ENCODE measurements at places on chromosomes 12 and 14. TPM values are rescaled to one million over a fixed set of nuclear protein-coding genes. Genes with fewer than 3 reads are reported as not detected.
A peak's percentile ranks its signal among the peaks of the same experiment; 100 is the strongest.

Gene SCN8A
- 0.26 TPM for total RNA-seq

Gene NGB
- not detected for total RNA-seq

Gene PPP1R1A
- not detected for total RNA-seq

Gene HPD
- total RNA-seq: not detected

Gene TAPBPL
- 34.1 TPM for total RNA-seq

Gene OVCH1
- not detected for total RNA-seq

Gene KSR2
- 0.08 TPM for total RNA-seq

Gene DNAJC22
- total RNA-seq: 0.16 TPM

Gene KRT85
- total RNA-seq: not detected

Gene MIPOL1
- total RNA-seq: not detected

Gene CLEC1A
- not detected for total RNA-seq

Gene TMPO
- total RNA-seq: 321 TPM

Gene NTN4
- total RNA-seq: not detected

Gene CLEC1B
- not detected for total RNA-seq

DNA sequence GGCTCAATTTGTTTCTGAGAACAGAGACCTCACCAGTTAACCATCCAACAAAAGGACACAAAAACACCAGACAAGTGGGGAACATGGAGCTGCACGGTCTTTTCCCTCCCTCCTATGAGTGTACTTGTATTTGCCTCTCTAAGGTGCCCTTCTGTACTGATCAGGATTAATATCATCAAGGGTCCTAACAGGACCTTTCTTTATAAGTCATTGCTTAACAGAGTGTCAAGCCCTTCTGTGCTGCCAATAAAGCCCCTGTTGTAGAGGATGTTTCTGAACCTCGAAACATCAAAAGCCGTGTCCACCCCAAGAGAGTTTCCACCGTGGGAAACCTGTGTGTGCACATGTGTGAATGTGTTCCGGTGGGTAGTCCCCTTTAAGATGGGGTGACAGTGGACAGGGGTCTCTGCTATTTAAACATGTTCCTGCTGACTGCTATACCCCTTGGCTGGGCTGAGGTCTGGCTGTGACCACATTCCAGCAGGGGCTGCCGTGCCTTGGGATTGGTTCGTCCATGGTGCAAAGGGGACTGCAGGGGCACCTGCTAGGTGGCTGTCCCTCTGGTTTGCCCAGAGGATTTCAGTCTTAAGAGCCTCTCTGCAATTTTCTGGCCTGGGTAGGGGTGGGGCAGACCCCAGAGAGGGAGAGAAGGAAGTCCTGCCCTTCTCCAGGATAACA is 6.0 kb downstream of the ESRRB start:
- no peak for DNase-seq

GRCh38 chr14:90062127-90062794 is 467 bp downstream of the KCNK13 start:
- no peak for DNase-seq

- DNase-seq: no peak
Measured at GRCh38 chr14:80264702-80265101, 53.4 kb upstream of the DIO2 start.

DNA sequence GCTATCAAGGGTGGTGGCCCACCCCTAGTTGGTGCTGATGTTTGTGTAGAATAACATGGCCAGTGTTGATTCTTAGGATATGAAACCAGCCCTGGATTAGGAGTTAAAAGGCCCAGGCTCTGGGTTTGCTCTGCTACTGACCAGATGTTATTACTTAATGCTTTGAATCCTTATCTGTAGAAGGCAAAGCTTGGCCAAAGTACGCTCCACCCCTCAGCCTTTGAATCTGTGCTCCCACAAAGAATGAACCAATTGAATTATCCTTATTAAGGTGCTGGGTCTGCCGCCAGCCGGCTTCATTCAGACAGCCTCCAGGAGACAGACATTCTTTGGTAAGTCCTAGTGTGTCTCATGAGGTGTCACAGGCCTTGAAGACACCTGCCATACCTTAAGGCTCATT is 41.8 kb downstream of the AKAP3 start:
- DNase-seq: no peak

GRCh38 chr12:127640181-127640886 is 626.6 kb upstream of the TMEM132C start:
- no peak for DNase-seq

GRCh38 chr14:34498684-34499412 is 36.8 kb upstream of the SPTSSA start:
- no peak for DNase-seq

DNA sequence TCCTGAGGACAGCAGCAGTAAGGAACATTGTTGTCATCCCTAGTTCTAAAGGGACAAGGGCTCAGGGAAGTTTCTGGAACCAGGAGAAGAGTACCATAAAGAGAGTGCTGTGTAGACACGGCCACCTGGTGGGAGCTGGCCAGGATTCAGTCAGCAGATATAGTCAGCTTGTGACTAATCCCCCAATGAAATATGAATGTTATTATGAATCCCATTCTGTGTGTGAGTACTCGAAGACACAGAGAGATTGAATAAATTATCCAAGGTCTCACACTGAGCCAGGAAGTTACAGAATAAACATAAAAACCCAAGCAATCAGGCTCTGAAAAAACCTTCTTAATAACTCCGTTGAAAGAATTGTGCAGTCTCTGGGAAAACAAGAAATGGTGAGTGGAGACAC is 1359.5 kb downstream of the AACS start:
- DNase-seq: no peak

DNA sequence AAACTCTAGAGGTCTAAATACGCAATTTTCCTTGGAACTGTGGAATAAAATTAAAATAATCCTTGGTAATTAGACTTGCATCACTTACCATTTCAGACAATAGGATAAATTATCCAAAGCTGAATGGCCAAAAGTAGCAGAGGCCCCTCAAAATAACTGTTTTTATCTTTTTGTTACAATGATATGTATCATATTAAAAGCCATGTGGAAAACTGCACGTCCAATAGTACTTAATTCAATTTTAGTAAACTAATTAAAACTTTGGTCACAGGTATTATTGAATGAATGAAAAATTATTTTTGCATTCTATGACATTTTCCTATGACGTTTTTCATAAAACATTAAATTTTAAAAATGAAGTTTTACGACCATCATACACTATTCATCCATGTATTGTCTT is 98.5 kb downstream of the CDK17 start:
- DNase-seq: no peak

GRCh38 chr14:44170101-44170500 is 337.0 kb downstream of the FSCB start:
- no peak for DNase-seq

DNA sequence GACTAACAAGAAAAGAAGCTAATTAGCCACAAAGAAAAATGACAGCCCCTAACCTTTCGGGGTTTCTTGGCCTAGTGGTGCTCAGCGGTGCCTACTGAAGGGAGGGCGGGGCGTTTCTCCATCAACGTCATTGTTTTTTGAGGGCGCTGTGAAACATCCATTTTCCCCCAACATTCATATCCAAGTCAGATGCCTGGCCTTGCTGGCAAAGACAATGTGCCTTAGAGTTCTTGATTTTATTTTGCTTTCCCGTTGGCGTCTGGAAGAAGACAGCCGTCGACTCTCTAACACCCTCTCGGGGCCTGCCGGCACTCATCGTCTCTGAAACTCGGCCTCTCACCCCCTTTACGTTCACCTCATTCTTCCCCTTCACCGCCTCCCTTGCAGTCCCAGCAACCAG is 154.5 kb downstream of the PHETA1 start:
- DNase-seq: no peak

DNA sequence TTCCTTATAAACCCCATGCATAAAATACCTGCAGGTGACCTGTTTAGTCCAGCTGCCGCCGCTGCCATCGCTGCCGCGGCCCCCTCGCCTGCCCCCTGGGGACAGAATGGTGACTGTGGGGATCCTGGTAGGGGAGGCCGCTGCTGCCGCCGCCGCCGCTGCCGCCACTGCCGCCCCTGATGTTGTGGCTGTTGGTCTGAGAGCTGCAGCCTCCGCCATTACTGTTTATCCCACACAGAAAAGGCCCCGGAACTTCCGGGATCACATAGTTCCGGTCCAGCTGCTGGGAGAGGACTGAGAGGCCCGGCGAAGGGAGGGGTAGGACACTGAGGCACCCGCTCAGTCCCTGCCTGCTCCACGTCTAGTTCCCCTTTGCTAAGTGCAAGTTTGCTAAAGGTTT is 244.9 kb downstream of the C12orf50 start:
- DNase-seq: no peak

DNA sequence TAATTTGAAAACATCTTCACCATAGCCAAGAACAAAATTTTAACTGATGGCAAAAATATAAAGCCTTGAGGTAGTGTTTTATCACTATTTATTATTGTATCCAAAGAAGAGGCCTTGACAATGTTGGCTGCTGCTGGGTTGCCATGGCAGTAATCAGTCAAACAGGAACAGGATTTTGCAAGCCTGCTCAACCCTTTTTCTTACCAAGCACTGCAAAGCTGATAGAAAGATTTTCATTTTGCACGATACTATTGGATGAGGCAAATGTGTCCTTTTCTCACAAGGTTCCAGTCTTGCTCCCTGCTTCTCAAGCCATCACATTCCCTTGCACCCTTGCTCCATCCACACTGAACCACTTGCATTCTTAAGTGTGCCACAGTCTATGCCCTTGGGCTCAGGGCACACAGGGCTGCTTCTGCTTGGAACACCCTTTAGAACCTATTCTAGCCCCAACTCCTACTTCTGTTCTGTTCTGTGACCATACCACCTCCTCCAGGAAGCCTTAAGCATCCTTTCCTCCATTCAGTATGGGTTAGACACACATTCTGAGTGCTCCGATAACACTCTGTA is 76.5 kb upstream of the AMIGO2 start:
- DNase-seq: no peak

DNA sequence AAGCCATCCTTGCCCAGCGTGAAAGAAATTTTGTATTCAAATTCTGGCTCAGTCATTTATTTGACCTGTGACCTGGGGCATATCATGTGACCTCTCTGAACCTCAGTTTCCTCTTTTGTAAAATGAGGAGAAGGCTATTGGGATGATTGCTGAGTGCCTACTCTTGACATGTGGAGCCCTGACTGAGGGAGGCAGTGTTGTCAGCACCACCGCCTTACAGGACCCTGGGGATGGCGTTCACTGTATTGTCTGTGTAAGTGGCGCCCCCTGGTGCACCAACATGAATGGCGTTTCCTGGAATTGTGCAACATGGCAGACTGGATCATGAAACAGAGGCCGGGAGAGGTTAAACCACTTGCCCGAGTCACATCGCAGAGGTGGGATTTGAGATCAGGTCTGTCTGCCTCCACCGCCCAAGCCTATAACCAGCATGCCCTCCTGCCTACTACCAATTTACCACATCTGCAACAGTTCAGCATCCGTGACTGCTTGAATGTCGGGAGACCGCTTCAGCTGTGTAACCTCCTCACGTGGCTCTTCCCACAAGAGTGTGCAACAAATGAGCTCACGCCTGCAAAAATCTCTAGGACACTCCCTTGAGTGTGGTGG is 20.1 kb upstream of the CCDC63 start:
- peak; percentile 79 for DNase-seq

- no peak for DNase-seq
Measured at GRCh38 chr14:102583726-102584125, 8.7 kb upstream of the RCOR1 start.

GRCh38 chr14:43116341-43116740 is 1390.7 kb downstream of the FSCB start:
- no peak for DNase-seq

GRCh38 chr12:76318773-76319594 is 29.2 kb downstream of the BBS10 start:
- no peak for DNase-seq

DNA sequence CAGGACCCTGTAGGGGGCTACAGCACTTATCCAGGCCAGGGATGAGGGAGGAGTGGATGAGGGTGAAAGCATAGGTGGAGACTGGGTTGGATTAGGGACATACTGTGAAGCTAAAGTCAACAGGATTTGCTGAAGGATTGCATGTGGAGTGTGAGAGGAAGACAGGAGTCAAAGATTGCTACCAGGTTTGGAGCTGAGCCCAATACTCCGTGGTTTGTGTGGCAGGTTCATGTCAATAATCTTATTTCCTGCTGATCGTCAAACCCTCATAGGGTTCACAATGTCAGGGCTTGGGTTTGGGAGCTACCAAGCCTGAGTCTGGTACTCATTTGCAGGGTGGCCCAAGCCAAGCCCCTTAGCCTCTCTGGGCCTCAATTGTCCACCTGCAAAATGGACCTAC is 77.1 kb upstream of the PLXNC1 start:
- DNase-seq: no peak

DNA sequence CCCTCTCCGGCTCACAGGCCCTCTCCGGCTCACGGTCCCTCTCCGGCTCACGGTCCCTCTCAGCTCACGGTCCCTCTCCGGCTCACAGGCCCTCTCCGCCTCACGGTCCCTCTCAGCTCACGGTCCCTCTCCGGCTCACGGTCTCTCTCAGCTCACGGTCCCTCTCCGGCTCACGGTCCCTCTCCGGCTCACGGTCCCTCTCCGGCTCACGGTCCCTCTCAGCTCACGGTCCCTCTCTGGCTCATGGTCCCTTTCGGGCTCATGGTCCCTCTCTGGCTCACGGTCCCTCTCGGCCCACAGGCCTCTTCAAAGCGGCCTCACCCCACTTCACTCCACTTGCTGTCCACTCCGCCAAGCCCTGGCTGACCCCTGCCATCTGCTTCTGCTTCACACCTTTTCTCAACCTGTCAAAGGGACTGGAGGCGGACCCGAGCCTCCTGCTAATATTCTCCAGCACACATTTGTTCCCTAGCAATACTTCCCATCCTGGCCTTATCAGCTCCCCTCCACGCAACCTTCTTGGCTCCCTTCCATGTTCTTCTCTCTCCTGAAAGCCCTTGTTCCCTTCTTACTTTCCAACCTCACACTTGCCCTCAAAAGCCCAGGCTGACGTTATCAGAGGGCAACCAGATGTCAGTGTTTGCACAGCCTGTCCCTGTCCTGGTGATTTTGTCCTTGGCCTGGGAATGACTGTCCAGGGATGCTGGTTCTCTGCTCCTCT is 176.7 kb downstream of the CALM1 start:
- DNase-seq: no peak

DNA sequence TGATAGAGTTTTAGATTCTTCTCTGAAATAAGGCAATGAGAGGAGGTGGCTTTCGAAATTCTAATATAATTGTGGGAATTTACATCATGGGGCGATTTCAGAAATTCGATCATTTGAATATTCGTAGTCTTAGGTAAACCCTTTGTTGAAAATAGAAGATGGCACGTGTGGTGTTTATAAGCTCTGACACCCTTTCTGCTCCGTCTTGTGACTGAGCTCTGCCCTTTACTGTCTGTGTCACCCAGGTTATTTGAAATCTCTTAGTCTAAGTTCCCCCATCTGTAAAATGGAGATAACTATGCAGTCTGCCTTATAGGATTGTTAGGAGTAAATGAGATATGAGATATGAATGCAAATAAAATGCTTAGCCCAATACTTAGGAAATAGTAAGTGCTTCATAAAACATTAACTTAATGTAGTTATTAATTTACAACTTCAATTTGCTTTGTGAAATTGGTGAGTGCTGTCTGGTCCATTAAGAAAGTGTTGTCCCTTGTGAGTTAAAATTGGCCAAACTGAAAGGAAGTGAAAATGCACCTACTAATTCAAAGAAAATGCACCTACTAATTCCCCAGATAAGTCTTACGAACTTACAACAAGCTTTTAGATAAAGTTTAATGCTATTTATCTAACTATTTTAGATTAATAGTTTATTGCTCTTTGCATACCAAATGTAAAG is 1.5 kb downstream of the BMAL2 start:
- DNase-seq: no peak
